IPS DF 6.9 (cell line): ENCODE measurements at places on chromosomes 16 and 17.

GRCh38 chr16:67236563-67237395 lies 9.8 kb downstream of the TMEM208 start:
- no peak overlapping the region for H3K27ac ChIP-seq
- no peaks in the 10 kb centered on the region for H3K27me3 ChIP-seq
- DNase-seq = no peak
- peaks cover 6% of the 10 kb centered on the region; the same call in 1 of the 2 replicates for H3K4me1 ChIP-seq

DNA sequence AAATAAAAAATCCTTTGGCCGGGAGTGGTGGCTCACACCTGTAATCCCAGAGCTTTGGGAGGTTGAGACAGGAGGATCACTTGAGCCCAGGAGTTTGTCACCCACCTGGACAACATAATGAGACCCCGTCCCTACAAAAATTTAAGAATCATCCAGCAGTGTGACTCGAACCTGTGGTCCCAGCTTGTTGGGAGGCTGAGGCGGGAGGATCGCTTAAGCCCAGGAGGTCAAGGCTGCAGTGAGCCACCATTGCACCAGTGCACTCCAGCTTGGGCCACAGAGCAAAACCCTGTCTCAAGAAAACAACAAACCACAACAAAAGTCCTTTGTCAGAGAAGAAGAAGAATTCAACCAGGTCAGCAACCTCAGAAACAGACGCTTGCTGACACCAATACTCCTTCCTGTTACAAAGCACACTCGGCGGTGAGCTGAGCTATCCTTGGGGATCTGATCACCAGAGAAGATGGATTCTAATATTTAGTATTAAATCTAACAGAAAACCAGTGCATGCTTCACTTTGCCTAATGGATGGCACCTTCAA lies 12.9 kb upstream of the PVALEF start:
- H3K27me3 ChIP-seq = no peaks in the 10 kb centered on the region
- DNase-seq = no peak
- no peaks in the 10 kb centered on the region for H3K36me3 ChIP-seq
- no peaks in the 10 kb centered on the region for H3K4me1 ChIP-seq
- no peak overlapping the region for H3K27ac ChIP-seq
- H3K4me3 ChIP-seq = no peak overlapping the region

DNA sequence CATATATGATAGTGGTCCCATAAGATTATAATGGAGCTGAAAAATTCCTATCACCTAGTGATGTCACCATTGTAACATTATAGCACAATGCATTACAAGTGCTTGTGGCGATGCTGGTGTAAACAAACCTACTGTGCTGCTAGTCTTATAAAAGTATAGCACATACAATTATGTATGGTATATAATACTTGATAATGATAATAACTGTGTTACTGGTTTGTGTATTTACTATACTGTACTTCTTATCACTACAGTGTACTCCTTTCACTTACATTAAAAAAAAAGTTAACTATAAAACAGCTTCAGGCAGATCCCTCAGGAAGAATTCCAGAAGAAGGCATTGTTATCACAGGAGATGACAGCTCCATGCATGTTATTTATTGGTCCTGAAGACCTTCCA lies 122.0 kb upstream of the NACA2 start:
- DNase-seq = no peak
- H3K4me1 ChIP-seq = no peaks in the 10 kb centered on the region
- no peaks in the 10 kb centered on the region for H3K36me3 ChIP-seq
- no peak overlapping the region for H3K4me3 ChIP-seq

DNA sequence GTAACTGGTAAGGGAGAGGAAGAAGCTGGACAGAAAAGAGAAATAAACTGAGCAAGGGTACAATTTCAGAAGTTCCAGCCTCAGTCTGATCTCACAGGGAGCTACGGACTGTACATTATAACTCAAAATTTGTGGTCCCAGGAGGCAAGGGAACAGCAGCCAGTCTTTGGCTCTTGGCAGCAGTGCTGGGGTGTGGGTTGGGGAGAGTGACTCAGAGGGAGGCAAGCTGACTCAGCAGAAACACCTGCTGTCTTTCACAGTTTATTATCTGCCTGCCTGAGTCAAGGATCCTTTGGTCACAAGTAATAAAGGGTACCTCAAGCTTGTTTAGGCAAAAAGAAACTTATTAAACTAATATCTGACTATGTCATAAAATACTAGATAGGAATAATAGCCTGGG lies 73.5 kb upstream of the KIF2B start:
- H3K4me1 ChIP-seq = no peaks in the 10 kb centered on the region
- DNase-seq = no peak
- no peak overlapping the region for H3K27ac ChIP-seq
- H3K4me3 ChIP-seq = no peak overlapping the region
- no peaks in the 10 kb centered on the region for H3K36me3 ChIP-seq

GRCh38 chr16:81767987-81768592 lies 11.0 kb upstream of the PLCG2 start:
- no peaks in the 10 kb centered on the region for H3K4me1 ChIP-seq
- H3K27ac ChIP-seq = no peak overlapping the region

DNA sequence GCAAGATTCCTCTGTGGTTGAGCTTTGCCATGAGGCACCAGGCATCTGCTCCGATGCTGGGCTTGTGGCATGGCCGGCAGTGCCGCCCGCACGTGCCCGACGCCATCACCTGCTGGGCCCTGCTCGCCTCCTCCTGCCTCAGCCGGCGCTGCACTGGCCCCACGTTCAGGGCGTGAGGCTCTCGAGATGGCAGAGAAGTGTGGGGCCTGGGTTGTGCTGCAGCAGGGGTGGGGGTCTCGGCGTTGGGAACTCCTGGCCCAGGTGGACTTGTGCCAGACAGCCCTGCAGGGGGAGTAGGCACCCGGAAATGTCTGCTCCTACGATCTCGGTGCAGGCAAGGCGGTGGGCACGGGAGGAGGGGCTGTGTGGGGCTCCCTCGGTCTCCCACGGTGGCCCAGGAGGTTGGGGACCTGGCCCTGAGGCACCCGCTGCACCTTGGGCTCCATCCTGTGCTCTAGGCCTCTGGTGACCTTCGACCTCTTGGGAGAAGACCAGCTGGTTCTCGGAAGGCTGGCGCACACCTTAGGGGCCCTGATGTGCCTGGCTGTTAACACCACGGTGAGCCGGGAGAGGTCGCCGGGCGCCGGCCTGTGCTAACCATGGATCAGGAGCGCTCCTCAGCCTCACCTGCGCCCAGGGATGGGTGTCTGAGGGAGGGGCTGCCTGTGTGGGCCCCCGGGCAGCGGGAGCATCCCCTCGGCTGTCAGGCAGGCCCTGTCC lies 13.5 kb downstream of the TELO2 start:
- no peaks in the 10 kb centered on the region for H3K27me3 ChIP-seq
- no peak for DNase-seq
- no peak overlapping the region for H3K27ac ChIP-seq
- H3K4me3 ChIP-seq = no peak overlapping the region

GRCh38 chr16:19113577-19114358 lies at the start of gene ITPRIPL2:
Gene ITPRIPL2, plus strand, starts transcription at chr16:19113964. Its CDS starts 498 bp downstream, at chr16:19114462.
- H3K4me3 ChIP-seq = peak within 1 kb of the TSS; percentile 39; the same call in 1 of the 2 replicates
- H3K36me3 ChIP-seq = no peaks in the 10 kb centered on the region
- H3K27ac ChIP-seq = no peak within 1 kb of the TSS
- peaks cover 2% of the 10 kb centered on the region for H3K4me1 ChIP-seq

DNA sequence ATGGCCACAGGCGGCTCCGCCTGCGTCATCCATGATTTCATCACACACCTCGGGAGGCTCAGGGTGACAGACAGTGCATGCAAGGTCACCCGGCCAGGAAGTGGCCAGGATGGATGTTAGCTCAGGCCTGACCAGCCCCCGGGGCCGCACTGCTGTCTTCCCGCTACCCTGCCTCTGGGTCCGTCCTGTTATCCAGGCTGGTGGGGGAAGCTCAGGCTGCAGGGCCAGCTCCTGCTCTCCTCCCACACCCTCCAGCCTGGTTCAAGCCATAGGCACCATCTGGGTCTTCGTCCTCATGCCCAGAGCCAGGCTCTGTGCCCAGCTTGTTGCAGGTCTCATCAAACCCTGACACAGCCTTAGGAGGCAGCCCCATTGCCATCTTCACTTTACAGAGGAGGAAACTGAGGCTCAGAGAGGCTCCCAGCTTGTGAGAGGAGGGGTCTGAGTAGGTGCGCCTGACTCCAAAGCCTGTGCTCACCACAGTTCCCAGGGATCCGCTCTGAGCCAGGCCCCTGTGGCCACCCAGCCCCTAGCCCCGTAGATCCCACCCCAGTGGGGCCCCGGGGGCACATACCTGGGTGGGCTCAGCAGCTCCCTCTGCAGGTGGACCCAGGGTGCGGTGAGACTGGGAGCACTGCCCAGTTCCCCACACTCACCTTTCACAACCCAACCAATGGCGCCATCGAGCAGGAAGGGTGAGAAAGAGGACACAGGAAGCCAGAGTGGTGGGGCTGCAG lies 412 bp upstream of the ADGRG3 start:
- H3K27me3 ChIP-seq = no peaks in the 10 kb centered on the region
- no peak for DNase-seq
- H3K4me1 ChIP-seq = peaks cover 3% of the 10 kb centered on the region; the same call in 1 of the 2 replicates
- H3K36me3 ChIP-seq = no peaks in the 10 kb centered on the region

- no peaks in the 10 kb centered on the region for H3K36me3 ChIP-seq
- no peak overlapping the region for H3K27ac ChIP-seq
- no peaks in the 10 kb centered on the region for H3K4me1 ChIP-seq
- H3K27me3 ChIP-seq = no peaks in the 10 kb centered on the region; the same call in 1 of the 2 replicates
- DNase-seq = no peak
- no peak overlapping the region for H3K4me3 ChIP-seq
Observed at GRCh38 chr16:48152226-48152625, 3.6 kb downstream of the ABCC12 start.

GRCh38 chr17:52170963-52171572 lies 12.6 kb upstream of the CA10 start:
- no peak overlapping the region for H3K4me3 ChIP-seq
- no peak for DNase-seq
- no peaks in the 10 kb centered on the region for H3K36me3 ChIP-seq

DNA sequence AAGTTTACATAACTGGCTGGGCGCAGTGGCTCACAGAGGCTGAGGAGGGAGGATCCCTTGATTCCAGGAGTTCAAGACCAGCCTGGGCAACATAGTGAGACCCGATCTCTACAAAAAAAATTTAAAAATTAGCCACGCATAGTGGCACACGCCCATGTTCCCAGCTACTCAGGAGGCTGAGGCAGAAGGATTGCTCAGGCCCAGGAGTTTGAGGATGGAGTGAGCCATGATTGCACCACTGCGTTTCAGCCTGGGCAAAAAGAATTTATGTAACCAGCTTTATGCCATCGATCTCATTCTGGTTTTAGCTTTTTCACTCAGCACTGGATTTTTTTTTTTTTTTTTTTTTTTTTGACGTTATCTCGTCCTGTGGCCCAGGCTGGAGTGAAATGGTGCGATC lies 9.1 kb upstream of the CD300E start:
- no peak overlapping the region for H3K27ac ChIP-seq
- no peak for DNase-seq
- no peak overlapping the region for H3K4me3 ChIP-seq
- no peaks in the 10 kb centered on the region for H3K27me3 ChIP-seq
- no peaks in the 10 kb centered on the region for H3K36me3 ChIP-seq
- peaks cover 6% of the 10 kb centered on the region; the same call in 1 of the 2 replicates for H3K4me1 ChIP-seq

DNA sequence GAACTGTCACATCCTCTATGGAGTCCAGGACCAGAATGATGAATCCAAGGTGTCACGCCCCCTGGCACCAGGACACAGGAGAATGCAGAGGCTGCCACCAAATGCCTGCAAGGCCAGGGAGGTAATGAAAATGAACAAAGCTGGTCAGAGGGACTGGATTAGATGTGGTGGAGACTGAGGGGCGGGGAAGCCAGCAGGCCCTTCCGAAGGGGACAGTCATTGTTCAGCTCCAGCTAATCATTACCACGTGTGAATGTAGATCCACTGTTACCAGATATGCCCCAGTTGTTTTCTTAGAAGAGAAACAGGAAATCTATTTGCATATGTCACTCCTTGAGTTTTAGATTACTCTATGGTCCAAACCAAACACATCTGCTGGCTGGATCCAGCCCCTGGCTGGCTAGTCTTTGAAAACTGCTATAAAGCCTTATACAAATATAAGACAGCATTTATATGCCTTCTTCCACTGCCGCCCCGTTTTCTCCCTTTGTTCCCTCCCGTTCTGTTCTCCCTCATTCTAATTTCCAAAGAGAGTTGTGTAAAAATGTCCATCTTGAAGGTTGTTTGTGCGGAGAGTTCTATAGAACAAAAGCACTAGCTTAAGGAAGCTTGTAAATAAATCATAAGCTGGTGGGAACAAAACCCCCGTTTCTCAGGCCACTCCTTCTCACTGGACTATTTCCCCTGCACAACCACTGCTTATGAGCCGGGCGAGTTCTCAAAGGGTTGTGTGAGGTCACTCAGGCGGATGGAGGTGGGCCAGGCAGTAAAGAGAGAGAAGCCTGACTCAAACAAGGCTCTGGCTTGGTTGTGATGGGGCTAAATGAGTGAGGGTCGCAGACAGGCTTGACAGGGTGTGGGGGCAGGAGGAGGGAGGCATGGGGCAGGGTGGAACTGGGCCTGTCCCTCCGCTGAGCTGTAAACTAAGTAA lies 14.2 kb downstream of the CRYM start:
- H3K4me1 ChIP-seq = no peaks in the 10 kb centered on the region
- no peak for DNase-seq
- no peaks in the 10 kb centered on the region for H3K27me3 ChIP-seq
- H3K36me3 ChIP-seq = no peaks in the 10 kb centered on the region
- no peak overlapping the region for H3K27ac ChIP-seq

DNA sequence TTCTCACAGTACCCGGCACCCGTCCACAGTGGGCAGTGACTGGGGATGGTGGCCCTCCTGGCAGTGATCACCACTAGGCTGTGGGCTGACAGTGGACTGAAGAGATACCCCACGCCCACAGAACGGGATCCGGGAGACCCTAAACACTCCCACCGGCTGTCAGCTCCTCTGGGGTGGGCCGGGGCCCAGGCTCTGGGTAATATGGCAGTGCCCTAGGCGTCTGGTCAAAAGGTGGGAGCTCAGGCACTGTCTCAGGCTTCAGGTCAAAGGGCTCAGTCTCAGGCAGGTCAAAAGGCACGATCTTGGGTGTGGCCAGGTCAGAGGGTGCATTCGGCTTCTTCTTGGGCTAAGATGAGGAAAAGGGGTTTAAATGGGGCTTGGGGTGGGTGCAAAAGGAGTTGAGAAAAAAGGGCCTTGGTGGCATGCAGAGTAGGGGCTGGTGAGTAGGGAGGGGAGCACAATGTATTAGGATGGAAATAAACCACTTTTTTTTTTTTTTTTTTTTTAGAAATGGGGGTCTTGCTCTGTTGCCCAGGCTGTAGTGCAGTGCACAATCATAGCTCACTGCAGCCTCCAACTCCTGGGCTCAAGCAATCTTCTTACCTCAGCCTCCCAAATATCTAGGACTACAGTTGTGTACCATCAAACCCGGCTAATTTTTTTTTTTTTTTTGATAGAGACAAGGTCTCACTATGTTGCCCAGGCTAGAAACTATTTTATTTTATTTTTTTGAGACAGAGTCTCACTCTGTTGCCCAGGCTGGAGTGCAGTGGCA lies 11.0 kb downstream of the CAVIN1 start:
- no peaks in the 10 kb centered on the region; the same call in 1 of the 2 replicates for H3K36me3 ChIP-seq
- peaks cover 1% of the 10 kb centered on the region; the same call in 1 of the 2 replicates for H3K4me1 ChIP-seq
- no peak overlapping the region for H3K4me3 ChIP-seq
- DNase-seq = no peak
- no peaks in the 10 kb centered on the region for H3K27me3 ChIP-seq

- H3K27me3 ChIP-seq = no peaks in the 10 kb centered on the region
- no peaks in the 10 kb centered on the region for H3K4me1 ChIP-seq
- no peak overlapping the region for H3K4me3 ChIP-seq
- no peaks in the 10 kb centered on the region for H3K36me3 ChIP-seq
Observed at GRCh38 chr16:57194512-57194911, 8.4 kb downstream of the RSPRY1 start.
